Thoracic aorta (tissue), 2 donors: ENCODE measurements at places on chromosomes 12 and 14.

- no peak for DNase-seq
Measured at GRCh38 chr12:49301760-49302159, 6.8 kb downstream of the PRPH start.

DNA sequence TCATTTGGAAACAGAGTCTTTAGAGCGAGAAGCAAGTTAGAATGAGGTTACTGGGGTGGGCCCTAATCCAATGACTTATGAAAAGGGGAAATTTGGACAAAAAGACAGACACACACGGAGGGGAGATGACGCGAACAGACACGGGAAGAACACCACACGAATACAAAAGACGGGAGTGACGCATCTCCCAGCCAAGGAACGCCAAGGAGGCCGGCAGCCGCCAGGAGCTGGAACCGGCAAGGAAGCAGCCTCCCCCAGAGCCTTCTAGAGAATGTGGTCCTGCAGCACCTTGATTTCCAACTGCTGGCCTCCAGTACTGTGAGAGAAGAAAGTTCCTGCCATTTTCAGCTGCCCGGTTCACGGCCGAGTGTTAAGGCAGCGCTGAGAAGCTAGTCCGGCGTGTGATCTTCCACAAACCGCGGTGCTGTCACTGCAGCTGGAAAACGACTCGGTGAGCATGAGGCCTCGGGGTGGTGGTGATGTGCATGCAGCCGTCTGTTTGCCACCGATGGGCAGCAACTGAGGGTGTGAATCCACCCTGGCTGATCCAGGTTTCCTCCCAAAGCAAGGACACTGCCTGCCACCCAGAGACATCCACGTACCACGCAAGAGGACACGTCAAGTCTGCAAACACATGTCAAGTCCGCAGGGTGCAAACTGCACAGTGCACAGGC lies 124.5 kb downstream of the NCOR2 start:
- DNase-seq, result no peak

DNA sequence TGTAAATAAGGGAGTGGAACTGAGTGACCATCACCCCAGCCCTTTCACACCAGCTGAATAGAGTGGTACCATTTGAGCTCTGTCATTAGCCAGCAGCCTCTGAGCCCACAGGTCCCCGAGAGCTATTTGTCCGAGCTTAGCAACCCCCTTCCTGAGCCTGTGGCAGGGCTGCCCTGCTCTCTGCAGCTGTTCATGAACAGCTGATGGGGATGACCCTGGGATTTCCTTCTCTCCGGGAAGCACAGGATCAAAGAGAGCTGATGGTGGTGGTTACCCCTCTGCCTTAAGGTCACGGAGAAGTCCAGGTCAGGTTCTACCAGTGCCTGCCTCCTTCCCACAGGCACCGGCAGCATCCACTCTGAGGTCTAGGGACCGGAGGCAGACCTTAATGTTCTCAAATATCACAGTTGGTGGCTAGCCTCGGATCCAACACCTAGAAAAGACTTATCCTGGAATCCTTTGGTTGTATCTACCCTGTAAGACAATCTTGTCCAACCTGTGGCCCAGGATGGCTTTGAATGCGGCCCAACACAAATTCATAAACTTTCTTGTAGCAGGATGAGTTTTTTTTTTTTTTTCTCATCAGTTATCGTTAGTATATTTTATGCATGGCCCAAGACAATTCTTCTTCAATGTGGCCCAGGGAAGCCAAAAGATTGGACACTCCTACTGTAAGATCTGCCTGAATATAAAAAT lies 81.1 kb downstream of the ESRRB start:
- DNase-seq, result no peak

DNA sequence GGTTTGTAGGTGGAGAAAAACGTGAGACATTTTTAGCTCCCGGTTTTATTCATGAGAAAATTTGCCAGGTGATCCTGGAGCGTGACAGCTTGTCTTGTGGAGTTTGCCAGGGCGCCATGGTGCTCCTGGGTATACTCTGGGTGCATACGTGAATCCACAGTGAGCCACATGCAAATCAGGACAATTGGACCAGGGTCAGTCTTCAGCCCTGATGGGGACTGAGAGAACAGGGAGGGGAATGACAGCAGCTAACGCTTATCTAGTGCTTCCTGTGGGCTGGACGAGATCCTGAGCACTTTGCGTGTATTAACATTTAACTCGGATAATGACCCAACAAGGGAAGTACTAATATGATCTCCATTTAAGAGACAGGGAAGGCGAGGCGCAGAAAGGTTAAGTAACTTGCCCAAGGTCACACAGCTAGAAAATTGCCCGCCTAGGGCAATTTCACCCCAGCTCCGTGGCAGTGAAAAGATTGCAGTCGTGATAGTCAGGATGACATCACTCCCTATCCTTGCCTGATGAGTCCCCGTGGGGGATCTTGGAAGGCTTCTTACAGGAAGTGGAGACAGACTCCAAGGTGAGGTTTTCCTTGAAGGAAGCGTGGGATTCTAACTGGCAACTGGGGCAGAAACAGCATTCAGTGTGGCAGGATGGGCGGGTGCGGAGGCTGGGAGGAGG lies 118.4 kb upstream of the NCOR2 start:
- DNase-seq, result no peak

DNA sequence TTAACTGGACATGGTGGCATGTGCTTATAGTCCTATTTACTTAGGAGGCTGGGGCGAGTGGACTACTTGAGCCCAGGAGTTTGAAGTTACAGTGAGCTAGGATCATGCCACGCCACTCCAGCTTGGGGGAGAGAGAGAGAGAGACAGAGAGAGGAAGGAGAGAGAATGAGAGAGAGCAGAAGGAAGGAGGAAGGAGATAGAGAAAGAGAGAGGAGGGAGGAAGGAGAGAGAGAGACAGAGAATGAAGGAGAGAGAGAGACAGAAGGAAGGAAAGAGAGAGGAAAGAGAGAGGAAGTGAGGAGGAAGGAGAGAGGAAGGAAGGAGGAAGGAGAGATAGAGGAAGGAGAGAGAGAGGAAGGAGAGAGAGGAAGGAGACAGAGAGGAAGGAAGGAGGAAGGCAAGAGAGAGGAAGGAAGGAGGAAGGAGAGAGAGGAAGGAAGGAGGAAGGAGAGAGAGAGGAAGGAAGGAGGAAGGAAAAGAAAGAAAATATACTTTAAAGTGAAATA lies 93.5 kb upstream of the PTPRB start:
- no peak for DNase-seq

DNA sequence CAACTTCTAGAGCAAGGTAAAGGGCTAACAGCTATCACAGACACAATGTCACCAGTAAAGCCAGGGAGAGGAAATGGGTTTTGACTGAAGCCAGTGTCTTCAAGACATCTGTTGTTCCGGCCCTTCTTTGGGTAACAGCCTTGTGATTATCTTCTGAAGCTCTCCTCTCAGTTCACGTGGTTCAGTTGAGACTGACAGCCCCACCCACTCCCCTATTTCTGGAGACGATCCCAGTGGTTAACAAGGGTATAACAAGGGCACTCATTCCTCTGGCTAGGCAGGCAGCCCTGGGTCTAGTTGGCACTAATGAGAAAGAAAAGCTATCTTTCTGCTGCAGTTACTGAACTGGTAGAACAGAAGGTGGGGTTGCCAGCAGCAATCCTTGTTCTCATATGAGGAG lies 6.9 kb downstream of the GNPTAB start:
- DNase-seq, result no peak

DNA sequence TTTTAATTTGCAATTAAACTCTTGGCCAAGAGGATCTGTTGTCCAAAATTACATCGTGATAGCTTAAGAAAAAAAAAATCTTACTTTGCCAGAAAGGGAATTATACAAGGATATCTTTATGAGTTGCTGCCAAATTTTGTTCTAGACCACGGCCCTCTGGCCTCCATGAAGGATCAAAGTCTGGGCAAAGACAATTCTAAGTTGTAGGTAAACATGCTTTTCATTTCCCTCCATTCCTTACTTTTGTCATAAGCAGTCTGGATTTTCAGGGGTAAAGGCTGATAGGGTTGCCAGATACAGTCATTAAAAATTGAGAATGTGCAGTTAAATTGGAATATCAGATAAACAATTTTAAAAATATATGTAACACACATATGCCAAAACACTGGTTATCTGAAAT lies 135.1 kb downstream of the MON2 start:
- no peak for DNase-seq

GRCh38 chr12:28222081-28222700 lies 31.9 kb downstream of the CCDC91 start:
- DNase-seq, result no peak

DNA sequence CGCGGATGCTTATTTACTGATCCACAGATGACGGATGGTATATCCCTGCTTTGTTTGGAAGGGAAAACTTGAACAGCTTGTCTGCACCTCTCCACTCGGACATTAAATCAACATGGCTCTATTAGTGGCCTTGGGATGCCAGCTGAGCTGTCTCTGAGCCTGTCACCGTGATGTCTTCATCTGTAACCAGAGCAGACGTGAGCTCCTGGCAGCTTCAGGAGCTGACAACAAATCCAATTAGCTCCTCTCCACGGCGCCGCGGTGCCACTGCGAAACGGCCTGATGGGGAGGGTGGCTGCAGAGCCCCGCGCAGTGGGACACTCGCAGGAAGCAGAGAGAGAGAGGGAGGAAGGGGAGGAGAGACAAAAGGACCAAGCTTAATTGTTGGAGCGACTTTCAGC lies 112.3 kb downstream of the PAPOLA start:
- no peak for DNase-seq

DNA sequence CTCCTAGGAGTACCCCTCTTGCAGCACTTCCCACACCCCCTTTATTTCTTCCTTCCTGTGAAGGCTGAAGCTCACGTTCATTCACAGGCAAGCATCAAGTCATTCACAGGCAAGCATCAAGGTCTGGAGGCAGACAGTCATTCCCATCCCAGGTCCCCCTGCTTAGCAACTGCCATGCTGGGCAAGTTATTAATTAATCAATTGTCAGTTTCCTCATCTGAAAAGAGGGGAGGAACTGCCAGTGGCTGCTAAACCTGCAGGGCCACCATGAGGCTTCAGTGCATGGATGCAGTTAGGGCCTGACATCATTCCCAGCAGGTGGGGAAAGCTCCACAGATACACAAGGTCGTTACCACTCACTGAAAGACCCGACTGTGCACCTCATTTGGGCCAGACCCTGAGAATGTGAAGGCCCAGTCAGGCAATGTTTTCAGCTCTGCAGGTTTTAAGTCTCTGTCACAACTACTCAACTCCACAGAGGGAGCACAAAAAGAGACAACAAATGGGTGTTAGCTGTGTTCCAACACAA lies 85.0 kb upstream of the GPR68 start:
- no peak for DNase-seq

GRCh38 chr12:128843538-128843937 lies 9.7 kb upstream of the GLT1D1 start:
- no peak for DNase-seq

DNA sequence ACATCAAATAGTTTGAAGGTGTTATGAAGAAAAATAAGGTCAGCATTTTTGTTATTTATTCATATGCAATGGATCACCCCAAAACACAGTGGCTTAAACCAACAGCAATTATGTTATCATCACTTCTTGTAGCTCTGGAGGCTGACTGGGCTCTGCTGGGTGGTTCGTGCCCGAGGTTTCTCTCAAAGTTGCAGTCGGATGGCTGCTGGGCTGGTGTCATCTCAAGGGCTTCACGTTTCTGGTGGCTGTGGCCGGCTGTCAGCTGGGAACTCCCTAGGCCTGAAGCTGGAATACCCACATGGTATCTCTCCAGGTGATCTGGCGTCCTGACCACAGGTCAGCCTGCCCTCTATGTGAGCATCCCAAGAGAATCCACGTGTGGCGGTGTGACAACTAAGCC lies 12.0 kb downstream of the DIO3 start:
- DNase-seq, result no peak

DNA sequence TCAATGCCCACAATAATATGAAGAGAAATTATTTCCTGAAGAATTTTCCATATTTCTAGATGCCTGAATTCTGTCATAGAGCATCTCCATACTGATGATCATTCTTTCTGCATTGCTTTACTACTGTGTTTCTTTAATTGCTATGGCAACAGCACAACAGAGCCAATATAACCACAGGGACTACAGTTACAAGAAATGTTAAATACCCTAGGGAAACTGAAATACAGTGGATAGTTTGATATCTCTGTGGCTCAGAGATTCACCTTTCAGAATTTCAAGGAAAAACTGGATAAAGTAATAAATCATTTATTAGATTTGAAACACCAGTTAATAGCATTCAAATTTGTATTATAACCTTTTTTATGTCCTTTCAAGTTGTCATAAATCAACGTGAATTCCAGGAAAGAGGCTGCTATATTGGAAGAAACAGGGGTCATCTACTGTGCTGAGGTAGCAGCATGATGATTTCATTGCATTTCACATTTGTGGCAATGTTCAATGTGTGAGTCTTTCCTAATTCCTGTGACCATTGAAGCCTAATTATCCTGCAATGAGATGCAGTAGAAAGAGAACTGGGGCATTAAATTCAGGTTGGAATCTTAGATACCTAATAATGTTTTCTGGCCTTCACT lies 267.1 kb downstream of the LRFN5 start:
- DNase-seq, result no peak

DNA sequence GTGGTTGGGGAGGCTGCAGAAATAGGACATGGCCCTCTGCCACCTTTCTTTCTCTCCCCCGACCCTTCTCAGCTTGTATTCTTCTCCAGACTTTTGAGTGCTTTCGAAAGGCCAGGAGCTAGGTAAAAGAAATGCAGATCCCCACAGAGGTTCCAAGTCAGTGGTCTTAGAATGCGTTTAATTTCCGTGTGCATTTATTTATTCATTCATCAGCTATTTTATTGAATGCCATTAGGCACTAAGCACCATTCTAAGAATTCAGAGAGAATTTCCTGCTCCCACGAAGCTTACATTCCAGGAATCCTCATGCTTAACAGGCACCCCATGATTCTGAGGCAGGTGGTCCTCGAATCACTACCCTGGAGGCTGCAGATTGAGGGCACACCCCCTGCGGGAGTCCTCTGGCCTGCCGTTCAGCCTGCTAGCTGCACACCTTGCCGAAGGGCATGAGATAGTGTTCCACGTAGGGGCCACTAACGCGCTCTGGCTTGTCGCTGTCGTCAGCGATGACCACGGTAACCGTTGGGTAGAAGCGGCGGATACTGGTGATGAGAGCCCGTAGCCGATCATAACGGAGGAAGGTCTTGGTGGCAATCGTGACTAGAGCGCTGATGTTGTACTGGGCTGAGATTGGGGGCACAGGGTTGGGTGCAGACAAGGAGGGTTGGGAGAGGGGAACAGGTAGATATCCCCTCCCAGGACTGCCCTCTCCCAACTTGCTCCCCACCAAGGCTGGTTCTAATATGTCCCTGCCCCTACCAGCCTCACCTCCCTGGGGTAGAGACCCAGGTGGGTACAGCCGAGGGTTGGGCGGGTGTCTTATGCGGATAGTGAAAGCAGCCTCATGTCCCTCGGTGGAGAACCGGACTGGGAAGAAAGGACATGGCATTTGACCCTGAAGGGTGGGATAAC lies 4.5 kb downstream of the B4GALNT1 start:
- DNase-seq, result no peak

GRCh38 chr12:25415004-25415403 lies 138.1 kb downstream of the LMNTD1 start:
- no peak for DNase-seq
